Hepatocyte (in vitro differentiated cells): ENCODE measurements at places on chromosomes 6 and 20. TPM values are rescaled to one million over a fixed set of nuclear protein-coding genes. Genes with fewer than 3 reads are reported as not detected.
A peak's percentile ranks its signal among the peaks of the same experiment; 100 is the strongest.

DNA sequence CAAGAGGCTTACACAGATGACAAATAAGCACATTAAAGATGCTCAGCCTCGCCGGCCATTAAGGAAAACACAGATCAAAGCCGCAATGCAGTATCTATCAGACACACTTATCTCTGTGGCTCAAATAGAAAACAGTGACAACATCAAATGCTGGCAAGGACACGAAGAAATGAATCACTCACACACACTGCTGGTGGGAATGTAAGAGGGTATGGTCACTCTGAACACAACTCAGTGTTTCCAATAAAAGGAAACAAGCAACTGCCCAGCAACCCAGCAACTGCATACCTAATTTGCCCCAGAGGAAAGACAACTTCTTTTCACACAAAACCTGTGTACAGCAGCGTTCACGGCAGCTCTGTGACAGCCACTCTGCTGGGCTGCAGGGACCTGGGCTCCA lies 155.8 kb downstream of the WDR27 start:
- H3K27ac ChIP-seq, result no peak overlapping the region
- H3K27me3 ChIP-seq, result no peaks in the 10 kb centered on the region
- H3K4me1 ChIP-seq, result no peaks in the 10 kb centered on the region
- H3K4me3 ChIP-seq, result no peak overlapping the region

The RBPJL gene
- total RNA-seq, result not detected in 2 replicates

- H3K4me3 ChIP-seq, result no peak overlapping the region
- no peak overlapping the region for H3K27ac ChIP-seq
- no peaks in the 10 kb centered on the region for H3K36me3 ChIP-seq
- DNase-seq, result no peak
- H3K4me1 ChIP-seq, result no peaks in the 10 kb centered on the region
These were observed 178.1 kb upstream of the MARCKS start for GRCh38 chr6:113679051-113679450.

DNA sequence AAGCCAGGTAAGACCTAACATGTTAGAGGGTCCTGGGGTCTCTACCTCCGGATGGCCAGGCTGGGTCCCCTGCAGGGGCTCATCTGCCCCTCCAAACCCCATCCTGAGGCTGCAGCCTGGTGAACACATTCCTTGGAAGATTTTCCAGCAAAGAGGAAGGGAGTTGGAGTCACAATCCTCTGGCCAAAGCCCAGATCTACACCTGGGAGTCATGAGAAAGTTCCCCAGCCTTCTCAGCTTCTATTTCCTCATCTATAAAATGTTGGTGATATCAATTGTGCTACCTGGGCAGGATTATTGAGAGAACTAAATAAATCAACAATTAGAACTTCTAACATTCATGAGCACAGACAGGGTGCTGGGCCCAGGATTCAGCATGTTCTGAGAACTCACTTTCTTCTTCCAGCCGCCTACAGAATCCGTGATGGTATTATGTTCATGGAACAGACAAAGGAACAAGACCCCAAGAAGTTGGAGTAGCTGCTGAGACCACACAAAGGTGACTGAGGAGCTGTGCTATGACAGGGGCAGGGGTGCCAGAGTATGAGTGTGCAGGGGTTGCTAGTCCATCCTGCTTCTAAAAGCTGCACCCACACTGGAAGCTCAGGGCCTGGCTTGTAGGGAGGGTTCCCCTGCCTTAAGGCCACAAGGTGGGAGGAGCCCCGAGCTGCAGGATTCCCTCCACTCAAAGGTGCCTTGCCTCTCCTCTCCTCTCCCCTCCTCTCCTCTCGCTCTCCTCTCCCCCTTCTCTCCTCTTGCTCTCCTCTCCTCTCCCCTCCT lies 68.9 kb downstream of the BMP7 start:
- no peaks in the 10 kb centered on the region for H3K4me1 ChIP-seq
- no peak for DNase-seq
- no peak overlapping the region for H3K27ac ChIP-seq
- H3K36me3 ChIP-seq, result no peaks in the 10 kb centered on the region
- no peaks in the 10 kb centered on the region for H3K27me3 ChIP-seq

- peaks cover 2% of the 10 kb centered on the region for H3K27me3 ChIP-seq
- DNase-seq, result no peak
- no peaks in the 10 kb centered on the region for H3K4me1 ChIP-seq
- H3K27ac ChIP-seq, result no peak overlapping the region
- no peak overlapping the region for H3K4me3 ChIP-seq
These were observed 18.1 kb downstream of the MYT1 start for GRCh38 chr20:64182146-64182865.

The ADGRF5 gene
- 1.8 and 2.0 TPM in 2 replicates for total RNA-seq

The VWA7 gene
- total RNA-seq, result 1.5 and 3.4 TPM in 2 replicates

- no peaks in the 10 kb centered on the region for H3K27me3 ChIP-seq
- no peaks in the 10 kb centered on the region for H3K36me3 ChIP-seq
- no peak overlapping the region for H3K4me3 ChIP-seq
- H3K27ac ChIP-seq, result no peak overlapping the region
- peak; percentile 56 for DNase-seq
These were observed 16.4 kb upstream of the CFAP206 start for GRCh38 chr6:87391334-87391733.

The SNX3 gene
- 291 and 320 TPM in 2 replicates for total RNA-seq

GRCh38 chr6:47353871-47354270 lies 44.2 kb upstream of the TNFRSF21 start:
- H3K27me3 ChIP-seq, result no peaks in the 10 kb centered on the region
- no peaks in the 10 kb centered on the region for H3K36me3 ChIP-seq
- no peak for DNase-seq
- no peak overlapping the region for H3K27ac ChIP-seq
- H3K4me3 ChIP-seq, result no peak overlapping the region
- no peaks in the 10 kb centered on the region for H3K4me1 ChIP-seq

DNA sequence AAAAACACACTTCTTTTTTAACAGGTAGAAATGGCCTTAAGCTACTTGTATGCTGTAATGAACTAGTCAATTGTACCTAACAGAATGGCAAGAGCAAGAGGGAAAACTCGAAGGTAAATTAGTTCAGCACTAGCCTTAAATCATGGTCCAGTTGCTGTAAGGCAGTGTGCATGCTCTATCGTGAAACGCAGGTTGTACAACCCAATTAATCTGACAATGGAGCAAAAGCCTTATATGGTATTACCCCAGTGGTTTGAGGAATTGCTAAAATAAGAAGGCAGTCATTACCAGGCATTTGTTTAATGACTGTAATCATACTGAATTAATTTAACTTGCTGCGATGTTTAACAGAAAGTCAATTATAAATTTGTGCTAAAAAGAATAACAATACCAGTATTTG lies 69.3 kb upstream of the SOX4 start:
- peaks cover 18% of the 10 kb centered on the region for H3K27me3 ChIP-seq
- H3K27ac ChIP-seq, result no peak overlapping the region
- H3K4me3 ChIP-seq, result no peak overlapping the region
- no peak for DNase-seq
- no peaks in the 10 kb centered on the region for H3K36me3 ChIP-seq

The OVOL2 gene
- 1.4 and 2.9 TPM in 2 replicates for total RNA-seq

- peaks cover 21% of the 10 kb centered on the region for H3K4me1 ChIP-seq
- H3K4me3 ChIP-seq, result no peak overlapping the region
- no peaks in the 10 kb centered on the region for H3K27me3 ChIP-seq
- no peak for DNase-seq
These were observed 6.8 kb downstream of the ARID1B start for GRCh38 chr6:156783958-156784357.

DNA sequence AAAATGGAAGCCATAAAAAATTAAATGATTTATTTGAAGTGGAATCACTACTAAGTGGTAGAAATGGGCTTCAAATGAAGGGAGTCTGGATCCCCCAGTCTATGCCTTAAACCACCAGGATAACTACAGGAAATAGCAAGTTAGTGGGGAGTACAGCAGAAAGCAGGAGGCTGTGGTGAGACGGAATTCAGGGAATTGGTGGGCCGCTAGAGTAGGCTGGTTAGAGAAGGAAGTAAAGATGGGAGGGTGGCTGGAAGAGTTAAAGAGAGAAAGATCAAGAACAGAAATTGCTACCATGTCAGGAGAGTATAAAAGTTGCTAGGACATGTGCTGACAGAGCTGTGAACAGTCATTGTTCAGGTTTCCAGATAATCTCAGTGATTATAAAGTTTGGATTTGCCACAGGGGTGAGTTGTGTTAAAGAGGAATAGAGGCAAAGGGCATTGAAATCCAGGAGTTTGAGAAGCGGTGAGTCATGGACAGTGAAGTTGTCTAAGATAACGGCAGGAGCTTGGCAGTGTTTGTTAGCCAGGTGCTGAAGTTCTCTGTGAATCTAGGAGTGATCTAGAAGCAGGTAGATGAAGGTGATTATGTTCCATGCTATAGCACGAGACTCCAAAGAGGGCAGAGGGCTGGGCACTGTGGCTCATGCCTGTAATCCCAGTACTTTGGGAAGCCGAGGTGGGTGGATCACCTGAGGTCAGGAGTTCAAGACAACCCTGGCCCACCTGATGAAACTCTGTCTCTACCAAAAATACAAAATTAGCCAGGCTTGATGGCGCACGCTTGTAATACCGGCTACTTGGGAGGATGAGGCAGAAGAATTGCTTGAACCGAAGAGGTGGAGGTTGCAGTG lies 13.7 kb upstream of the HINT3 start:
- no peak overlapping the region for H3K4me3 ChIP-seq
- no peaks in the 10 kb centered on the region for H3K36me3 ChIP-seq
- peak overlapping the region; percentile 93 for H3K27ac ChIP-seq
- peak; percentile 73 for DNase-seq
- H3K4me1 ChIP-seq, result peaks cover 53% of the 10 kb centered on the region

The KCNK16 gene
- total RNA-seq, result not detected in 2 replicates

GRCh38 chr6:167030222-167031072 lies 31.2 kb downstream of the CEP43 start:
- no peaks in the 10 kb centered on the region for H3K27me3 ChIP-seq
- no peaks in the 10 kb centered on the region for H3K36me3 ChIP-seq
- H3K4me3 ChIP-seq, result no peak overlapping the region
- H3K27ac ChIP-seq, result no peak overlapping the region
- no peaks in the 10 kb centered on the region for H3K4me1 ChIP-seq
- DNase-seq, result no peak

DNA sequence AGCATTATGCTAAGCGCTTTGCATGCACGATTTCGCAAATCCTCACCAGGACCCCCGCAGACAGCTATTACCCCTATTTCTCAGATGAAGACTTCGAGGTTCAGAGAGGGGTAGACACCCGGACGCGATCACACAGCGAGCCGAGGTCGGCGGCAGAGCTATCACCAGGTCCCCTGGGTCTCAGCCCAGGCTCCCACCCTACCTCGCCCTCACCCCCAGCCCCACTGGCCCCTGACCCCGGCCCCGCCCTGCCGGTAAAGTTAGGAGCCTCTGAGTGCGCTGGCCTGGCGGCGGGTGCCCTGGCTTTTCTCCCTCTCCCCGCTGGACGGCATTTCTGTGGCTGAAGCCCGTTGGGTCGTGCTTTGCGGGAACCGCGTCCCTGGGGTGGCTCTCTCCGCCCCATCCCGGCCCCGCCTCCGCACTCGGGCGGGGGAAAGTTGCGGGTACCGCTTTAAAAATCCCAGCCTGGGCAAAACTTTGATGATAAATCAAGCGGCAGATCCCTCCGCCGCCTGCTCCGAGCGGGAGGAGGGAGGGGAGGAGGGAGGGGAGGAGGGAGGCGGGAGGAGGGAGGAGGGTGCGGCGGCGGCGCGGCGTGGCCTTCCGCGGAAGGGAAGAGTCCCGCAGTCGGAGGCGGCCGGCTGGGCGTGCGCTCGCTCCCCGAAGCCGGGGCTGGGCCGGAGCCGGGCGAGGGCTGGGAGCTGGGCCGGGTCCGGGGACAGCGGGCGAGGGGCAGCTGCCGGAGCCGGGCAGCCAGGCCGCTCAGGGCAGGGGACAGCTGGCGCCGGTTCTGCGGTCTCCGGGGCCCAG lies at the start of gene VSTM2L:
TSS of gene VSTM2L (plus strand) at position 624 of the 810 bp plus-strand sequence. CDS start 224 bp downstream, outside the sequence.
- H3K4me3 ChIP-seq, result peak within 1 kb of the TSS; percentile 36
- H3K27ac ChIP-seq, result no peak within 1 kb of the TSS
- H3K36me3 ChIP-seq, result no peaks in the 10 kb centered on the region
- H3K4me1 ChIP-seq, result peaks cover 5% of the 10 kb centered on the region
- H3K27me3 ChIP-seq, result peaks cover 59% of the 10 kb centered on the region
- DNase-seq, result peak; percentile 65

DNA sequence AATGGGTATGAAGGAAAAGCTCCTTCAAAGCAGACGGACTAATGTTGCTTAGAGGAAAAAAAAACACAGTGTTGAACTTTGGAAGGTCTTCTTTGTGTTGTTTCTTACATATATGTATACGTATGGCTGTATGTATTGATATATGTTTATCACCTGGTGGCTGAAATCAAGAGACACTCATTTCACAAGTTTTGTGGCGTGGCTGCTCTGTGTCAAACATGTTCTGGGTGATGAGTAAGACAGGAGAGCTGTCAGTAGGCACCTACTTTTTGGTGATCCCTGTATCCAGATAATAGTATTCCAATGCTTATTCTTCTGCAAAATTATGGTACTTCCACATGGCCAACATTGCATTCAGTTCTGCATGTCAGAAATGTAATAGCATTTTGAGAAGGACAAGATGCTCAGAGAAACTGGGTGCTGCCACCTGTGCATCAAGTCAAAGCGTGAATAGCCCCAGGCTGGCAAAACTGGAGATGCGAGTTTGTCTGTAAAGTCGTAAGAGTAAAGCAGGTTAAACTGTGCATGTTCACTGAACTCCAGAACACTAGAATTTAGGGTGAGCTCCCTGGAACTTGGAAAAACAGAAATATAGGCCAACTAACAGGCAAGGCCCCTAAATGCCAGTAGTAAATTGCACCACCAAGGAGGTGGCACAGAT lies 67.9 kb downstream of the ARMC2 start:
- no peak for DNase-seq
- no peaks in the 10 kb centered on the region for H3K27me3 ChIP-seq
- H3K36me3 ChIP-seq, result no peaks in the 10 kb centered on the region
- no peak overlapping the region for H3K4me3 ChIP-seq
- no peak overlapping the region for H3K27ac ChIP-seq

The CENPW gene
- 1.8 and 7.3 TPM in 2 replicates for total RNA-seq

GRCh38 chr6:73452107-73452461 lies at the start of gene CGAS:
CGAS (minus strand) TSS chr6:73452297; CDS start chr6:73452181, 116 bp downstream.
- H3K27ac ChIP-seq, result no peak within 1 kb of the TSS
- peak; percentile 37 for DNase-seq
- peaks cover 20% of the 10 kb centered on the region for H3K27me3 ChIP-seq
- no peaks in the 10 kb centered on the region for H3K36me3 ChIP-seq
- H3K4me3 ChIP-seq, result peak within 1 kb of the TSS; percentile 36

GRCh38 chr6:169621311-169621710 lies 80.5 kb downstream of the WDR27 start:
- no peak for DNase-seq
- H3K36me3 ChIP-seq, result no peaks in the 10 kb centered on the region
- peaks cover 3% of the 10 kb centered on the region for H3K4me1 ChIP-seq

DNA sequence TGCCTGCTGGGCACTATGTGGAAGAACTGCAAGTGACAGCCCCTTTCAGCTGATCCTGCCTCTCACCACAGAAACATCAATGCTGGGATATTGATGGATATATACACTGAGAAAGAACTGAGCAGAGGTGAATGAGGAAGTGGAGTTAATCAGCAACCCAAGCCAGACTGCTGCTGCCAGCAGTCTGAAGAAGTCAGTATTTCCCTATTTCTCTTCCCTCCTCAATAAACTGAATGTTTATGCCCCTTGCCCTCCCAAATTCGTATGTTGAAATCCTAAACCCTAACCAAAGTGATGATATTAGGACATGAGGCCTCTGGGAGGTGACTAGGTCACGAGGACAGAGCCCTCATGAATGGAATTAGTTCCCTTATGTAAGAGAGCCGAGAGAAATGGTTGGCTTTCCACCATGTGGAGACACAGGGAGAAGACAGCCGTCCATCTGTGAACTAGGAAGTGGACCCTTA lies 76.3 kb downstream of the CDK19 start:
- H3K4me3 ChIP-seq, result no peak overlapping the region
- peak overlapping the region; percentile 72 for H3K27ac ChIP-seq
- DNase-seq, result peak; percentile 17
